ENCODE measurements at places on chromosomes 6 and 20.
A peak's percentile ranks its signal among the peaks of the same experiment; 100 is the strongest.

DNA sequence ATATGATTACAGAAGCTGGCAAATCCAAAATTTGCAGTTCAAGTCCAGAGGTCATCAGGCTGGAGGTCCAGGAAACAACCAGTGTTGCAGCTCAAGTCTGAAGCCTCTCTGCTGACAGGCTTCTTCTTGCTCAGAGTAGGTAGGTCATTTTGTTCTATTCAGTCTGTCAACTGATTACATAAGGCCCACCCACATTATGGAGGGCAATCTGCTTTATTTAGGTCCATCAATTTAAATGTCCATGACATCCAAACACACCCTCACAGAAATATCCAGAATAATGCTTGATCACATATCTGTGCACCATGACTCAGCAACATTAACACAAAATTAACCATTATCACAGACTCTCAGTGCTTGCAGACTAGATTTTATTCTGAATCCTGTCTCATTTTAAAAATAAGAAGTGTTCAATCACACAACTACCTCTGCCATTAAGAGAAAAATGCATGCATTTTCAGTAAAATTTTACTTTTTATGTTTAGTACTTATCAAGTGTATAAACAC is 759.2 kb upstream of the ADGRB3 start:
- no peak for DNase-seq

- DNase-seq = no peak
These were observed 159.4 kb downstream of the FAXC start for GRCh38 chr6:99189823-99190721.

- DNase-seq = no peak
These were observed 68.1 kb upstream of the SNRPB2 start for GRCh38 chr20:16661756-16662155.

DNA sequence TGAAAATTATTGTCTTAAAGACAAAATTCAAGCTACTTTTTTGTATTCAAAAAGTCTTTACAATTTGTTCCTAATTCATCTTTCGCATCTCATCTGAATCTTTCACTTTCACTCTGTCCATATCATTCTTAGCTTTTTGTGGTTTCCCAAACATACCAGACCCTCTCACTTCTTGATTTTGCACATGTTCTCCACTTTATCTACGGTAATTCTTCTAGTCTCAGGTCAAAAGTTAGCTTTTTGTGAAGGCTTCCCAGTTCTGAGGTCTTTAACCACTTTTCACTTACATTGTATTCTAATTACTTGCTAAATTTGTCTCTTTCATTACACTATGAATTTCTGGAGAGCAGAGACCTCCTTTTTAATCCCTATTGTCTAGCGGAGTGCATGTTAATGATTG is 34.6 kb upstream of the EPHA7 start:
- DNase-seq = no peak

DNA sequence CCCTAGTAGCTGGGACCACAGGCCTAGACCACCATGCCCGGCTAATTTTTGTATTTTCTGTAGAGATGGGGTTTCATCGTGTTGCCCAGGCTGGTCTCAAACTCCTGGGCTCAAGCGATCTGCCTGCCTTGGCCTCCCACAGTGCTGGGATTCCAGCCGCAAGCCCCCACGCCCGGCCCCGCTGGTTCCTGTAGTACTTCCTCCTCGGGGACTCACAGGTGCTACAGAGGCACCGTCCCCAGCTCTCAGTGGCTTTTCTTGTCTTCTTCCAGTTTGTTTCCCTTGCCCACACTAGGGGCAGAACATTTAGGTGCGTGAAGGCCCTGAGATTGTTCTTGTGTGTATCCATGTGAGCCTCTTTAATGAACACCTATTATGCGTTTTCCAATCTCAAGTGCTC is 773 bp upstream of the ZBP1 start:
- DNase-seq = peak; percentile 45

Data from hematopoietic multipotent progenitor cell (in vitro differentiated cells).